ENCODE measurements at places on chromosomes 11 and 22.

DNA sequence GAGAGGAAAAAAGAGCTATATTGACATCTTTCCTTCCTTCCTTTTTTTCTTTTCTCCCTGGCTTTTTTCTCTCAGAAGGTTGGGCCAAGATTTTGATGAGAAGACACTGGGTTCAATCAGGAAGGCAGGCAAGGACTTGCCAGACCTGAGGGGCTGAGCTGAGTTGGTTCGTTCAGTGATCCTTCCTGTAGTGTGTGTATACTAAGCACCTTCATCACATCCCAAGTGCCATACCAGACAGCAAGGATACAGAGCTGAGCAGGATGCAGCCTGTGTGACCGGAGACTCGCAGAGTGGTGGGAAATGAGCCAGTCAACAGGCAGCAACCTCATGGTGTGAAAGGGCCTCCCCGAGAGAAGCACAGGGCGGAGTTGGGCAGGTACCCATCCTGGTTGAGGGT is 95.5 kb downstream of the SPON1 start:
- DNase-seq: no peak

DNA sequence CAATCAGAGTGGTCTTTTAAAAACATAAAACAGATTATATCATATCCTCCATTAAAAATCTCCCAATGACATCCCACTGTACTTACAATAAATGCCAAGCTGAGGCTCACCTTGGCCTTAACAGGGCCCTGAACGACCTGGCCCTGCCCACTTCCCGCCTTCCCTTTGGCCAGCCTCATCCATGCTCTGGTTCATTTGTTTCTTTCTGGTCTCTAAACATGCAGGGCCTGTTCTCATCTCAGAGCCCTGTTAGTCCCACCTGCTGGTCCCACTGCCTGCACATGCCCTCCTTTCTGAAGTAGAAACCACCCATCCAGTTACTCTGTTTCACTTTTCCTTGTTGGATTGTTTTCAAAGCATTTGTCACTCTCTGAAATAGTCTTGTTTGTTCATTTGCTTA is 227.4 kb downstream of the INSC start:
- no peak for DNase-seq

DNA sequence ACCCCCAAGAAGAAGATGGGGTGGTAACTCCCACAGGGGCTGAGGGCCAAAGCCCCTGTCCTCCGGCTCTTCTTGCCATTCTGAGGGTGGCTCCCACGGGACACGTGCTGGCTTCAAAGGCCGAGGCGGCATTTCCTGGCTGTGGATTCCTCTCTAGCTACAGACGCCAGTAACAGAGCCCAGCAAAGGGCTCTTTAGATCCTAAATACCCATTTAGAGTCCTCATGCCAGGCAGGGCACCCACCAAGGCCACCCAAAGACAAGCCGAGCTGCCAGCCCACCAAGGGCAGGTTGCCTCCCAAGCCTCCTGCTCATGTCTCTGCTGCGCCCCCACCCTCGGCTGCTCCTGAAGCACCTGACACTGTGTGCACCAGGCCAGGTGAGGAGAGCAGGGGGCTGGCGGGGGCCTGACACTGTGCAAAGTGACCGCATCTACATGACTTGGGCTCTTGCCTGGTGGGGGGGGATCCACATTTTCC is 5.7 kb downstream of the LRFN4 start:
- no peak for DNase-seq

- no peak for DNase-seq
These were observed 726 bp downstream of the ST3GAL4 start for GRCh38 chr11:126355926-126356897.

- no peak for DNase-seq
These were observed 10.7 kb downstream of the PRAME start for GRCh38 chr22:22548317-22548716.

- DNase-seq: no peak
These were observed 63.1 kb downstream of the MTNR1B start for GRCh38 chr11:93032580-93032979.

GRCh38 chr11:62757846-62758788 is 3.3 kb upstream of the POLR2G start:
- no peak for DNase-seq

DNA sequence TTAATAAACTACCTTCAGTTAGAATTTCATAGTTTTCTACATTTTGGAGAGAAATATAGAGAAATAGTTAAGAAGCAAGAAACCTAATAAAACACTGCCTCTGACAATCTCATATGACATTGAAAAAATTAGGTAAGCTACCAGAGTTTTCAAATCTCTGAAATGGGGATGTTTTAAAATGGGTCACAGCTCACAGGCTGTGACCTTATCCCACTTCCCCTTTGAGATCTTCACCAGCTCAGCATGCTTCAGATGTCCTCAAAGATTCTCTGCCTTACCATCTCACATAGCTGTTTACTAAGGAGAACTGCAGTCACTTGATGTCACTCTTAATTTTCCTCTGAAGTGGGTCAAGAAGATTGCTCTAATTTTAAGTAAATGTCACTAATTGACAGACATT is 717.8 kb downstream of the JRKL start:
- no peak for DNase-seq

DNA sequence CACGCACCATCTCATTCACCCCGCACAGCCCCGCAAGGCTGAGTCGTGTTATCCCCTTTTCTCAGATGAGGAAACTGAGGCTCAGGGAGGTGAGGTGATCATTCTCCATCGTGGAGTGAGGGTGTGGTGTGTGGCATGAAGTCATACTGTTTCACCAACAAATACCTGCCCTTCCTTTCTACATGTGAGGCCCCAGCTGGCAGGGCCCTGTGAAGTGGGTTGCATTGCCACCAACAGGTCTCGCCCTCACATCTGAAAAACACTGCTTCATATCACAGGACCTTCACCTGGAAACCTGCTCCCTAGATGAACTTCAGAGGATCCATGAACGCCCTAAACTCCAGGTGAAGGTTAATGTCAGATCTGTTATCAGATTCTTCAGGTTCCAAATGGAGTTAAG is 4.3 kb downstream of the SSTR3 start:
- DNase-seq: no peak

- DNase-seq: no peak
These were observed 20.9 kb downstream of the LIMK2 start for GRCh38 chr22:31233001-31233400.

DNA sequence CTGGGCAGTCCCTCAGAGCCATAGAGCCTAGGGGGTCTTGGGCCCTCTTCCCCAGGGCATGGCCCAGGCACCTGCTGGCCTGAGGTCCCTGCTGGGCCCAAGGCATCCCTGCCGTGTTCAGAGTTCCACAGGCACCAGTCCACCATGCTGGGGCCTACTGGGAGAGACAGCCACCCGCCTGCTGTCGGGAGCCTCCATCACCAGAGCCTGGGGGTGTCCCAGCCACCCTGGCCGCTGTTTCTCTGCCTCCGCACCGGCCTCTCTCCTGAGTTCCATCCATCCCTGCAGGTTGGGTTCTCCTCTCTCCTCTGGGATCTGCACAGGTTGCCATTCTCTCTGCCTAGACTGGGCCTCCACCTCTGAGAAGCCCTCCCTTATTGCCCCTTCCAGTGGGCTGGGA is 68.6 kb downstream of the KCNQ1 start:
- no peak for DNase-seq

DNA sequence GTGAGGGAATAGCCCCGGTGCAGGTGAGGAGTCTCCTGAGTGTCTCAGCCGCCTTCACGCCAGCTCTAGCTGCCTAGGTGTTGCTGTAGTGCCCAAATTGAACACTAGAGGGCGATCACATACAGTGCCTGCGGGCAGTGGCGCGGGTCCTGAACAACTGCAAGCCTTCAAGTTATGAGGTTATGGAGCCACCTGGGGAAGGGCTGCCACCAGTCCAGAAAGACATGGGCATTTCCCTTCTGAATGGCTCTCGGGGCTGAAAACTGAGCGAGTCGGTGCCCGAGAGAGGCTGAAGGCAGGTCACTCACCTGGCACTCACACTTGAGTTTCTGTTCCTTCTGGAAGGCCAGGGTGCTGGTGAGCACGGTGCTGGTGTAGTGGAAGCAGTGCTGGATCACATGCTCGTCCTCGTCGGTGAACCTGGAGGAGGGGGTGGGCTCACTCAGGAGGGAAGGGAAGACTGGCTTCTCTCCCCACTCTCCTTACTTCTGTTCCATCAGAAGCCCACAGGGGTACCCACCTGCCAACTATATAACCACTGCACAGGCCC is 88.4 kb downstream of the PDE2A start:
- DNase-seq: peak; percentile 29

DNA sequence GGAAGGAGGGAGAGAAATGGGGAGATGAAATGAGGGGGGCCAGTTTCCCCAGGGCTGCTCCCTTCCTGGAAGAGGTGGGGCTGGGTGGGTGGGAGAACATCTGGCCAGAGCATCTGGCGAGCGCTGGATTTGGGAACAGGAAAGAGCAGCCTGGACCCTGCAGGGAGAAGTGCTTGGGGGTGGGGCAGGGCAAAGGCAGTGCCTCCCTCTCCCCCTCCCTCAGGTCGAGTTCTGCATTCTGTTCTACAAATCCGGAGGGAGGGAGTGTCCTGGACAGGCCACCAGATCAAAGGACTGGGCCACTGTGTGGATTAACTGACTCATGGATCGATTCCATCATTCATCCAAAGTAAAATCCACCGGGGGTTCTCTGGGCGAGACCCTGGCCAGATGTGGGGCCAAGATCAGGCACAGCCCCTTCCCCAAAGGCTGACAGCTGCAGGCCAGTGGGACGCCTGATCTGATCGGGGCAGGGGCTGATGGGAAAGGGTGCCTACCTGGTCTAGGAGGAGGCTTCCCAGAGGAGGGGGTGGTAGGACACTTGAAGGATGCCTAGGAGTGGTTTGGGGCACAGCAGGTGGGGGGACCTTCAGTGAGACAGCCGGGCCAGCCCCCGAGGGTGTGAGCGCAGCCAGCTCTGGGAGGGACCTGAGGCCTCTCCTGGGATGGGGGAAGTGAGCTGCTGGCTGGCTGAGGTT is 57.5 kb downstream of the CACNA1I start:
- no peak for DNase-seq

- DNase-seq: no peak
These were observed 13.8 kb upstream of the OR10V1 start for GRCh38 chr11:59727426-59727825.

DNA sequence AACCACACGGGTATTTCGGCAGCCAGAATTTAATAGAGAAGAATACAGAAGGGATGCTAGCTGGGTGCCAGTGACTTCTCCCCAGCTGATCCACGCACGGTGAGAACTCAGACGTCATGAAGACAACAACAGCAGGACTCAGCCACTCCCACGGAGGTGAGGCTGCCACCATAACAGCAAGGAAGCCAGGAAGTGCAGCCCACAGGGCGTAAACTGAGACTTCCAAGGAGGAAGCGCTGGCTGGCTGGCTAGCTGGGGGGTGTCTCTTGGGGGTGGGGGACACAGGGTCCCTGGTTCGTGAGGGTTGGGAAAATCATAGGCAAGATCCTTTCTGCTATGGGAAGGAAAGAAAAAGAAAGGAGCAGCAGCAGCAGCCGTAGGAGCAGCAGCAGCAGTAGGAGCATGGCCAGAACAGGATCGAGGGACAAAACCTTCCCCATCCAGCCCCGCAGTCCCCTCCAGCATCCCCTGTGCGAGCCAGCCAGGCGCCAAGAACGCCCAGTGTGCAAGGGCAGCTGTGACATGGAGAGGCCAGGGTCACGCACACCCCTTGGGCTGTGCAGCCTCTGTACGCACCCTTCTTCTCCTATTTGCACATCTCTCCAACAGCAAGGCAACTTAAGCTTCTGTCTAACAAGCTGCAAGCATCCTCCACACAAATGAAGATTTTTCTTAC is 49.6 kb upstream of the SHANK2 start:
- no peak for DNase-seq

- DNase-seq: no peak
These were observed 7.7 kb upstream of the MN1 start for GRCh38 chr22:27809226-27809603.

DNA sequence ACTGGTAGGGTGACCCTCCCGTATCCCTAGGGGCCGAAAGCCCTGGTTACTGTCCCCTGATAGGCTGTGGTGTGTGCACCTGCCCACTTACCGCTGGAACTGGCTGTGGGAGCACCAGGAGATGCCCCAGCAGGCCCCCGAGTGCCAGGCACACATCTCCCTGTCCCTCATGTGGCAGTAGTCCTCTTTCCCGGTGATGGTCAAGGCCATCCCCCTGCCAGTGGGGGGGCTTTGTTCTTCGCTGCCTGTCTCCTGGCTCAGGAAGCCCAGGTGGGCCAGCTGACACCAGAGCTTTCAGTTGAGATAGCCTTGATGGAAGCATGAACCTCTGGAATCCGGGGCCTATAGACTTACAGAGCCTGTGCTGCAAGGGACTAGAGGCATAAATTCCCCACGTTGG is 100.5 kb downstream of the MPPED1 start:
- DNase-seq: no peak

- DNase-seq: no peak
These were observed 2.0 kb downstream of the INS start for GRCh38 chr11:2158966-2159365.

- DNase-seq: no peak
These were observed 648 bp downstream of the PAFAH1B2 start for GRCh38 chr11:117144477-117145392.

DNA sequence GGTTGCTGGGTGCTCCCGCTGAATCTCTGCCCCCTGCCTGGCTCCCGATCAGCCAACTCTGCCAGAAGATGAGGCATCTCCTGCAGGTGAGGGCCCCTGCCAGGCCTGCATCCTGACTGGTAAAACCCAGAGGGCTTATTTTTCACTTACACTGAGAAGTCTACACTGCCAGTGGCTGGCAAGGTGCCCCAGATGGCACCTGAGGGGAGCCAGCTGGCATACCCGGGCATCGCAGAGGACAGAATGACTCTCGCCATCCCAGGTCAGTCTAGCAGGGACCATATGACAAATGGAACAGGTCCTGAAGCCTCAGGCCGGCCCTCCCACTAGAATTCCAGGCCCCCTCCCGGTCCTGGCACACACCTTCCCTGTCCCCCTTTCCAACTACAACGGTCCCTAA is 30.9 kb downstream of the MACROD1 start:
- no peak for DNase-seq

GRCh38 chr11:10844356-10844755 is 13.5 kb downstream of the ZBED5 start:
- no peak for DNase-seq

DNA sequence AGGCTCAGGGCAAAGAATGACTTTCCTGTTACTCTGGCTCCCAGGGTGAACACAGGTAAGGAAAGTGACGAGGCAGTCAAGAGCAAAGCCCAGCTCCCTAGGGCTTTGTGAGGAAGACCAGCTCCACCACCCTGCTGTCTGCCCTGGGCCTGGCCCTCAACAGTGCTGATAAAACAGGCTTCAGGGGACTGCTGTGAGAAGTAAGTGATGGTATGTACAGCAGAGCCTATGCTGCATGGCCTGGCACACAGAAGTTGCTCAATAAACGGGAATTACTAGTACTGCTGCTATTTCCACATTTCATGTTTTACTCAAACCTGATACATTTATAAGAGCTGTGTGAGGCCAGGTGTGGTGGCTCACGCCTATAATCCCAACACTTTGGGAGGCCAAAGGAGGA is 50.3 kb downstream of the MICAL3 start:
- DNase-seq: no peak

DNA sequence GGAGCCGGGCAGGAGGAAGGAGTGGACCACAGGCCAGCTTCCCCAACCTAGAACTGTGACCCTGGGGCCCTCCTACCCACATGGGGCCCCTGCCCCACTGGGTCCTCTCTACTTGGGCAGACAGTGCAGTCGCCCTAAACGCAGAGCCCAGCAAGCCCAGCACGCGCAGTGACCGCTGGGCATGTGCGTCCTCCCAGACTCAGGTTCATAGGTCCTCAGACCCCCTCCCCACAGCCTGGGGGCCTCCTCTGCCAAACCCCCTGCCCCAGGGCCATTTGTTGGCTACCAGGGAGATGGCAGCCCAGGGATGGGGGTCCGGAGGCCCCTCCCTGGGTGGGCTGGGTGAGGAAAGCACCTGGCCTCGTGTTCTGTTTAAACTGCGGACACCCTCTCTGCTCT is 23.9 kb downstream of the RTN4R start:
- DNase-seq: no peak
